ENCODE measurements at places on chromosomes 3 and 15. TPM values are rescaled to one million over a fixed set of nuclear protein-coding genes. Genes with fewer than 3 reads are reported as not detected.

DNA sequence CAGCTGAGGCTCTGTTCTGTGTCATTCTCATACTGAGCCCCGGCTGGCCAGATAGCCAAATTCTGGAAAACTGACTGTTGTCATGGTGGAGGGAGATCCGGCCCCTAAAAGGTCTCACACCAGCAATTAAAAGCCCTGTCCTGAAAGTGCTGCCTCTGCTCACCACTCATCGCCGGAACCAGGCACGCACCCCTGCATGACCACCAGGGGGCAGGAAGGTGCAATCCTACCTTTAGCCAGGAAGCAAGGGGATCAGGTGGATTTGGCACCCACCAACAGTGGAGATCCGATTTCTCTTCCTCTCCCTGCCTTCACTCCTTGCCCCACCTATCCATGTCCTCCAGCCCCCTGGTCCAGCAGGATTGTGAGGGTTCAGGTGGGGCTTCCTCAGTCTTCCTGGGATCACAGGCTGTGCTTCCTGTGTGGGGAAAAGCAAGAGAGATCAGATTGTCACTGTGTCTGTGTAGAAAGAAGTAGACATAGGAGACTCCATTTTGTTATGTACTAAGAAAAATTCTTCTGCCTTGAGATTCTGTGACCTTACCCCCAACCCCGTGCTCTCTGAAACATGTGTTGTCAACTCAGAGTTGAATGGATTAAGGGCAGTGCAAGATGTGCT, 16.1 kb upstream of the CACNA2D2 start:
- DNase-seq: peak; percentile 77

DNA sequence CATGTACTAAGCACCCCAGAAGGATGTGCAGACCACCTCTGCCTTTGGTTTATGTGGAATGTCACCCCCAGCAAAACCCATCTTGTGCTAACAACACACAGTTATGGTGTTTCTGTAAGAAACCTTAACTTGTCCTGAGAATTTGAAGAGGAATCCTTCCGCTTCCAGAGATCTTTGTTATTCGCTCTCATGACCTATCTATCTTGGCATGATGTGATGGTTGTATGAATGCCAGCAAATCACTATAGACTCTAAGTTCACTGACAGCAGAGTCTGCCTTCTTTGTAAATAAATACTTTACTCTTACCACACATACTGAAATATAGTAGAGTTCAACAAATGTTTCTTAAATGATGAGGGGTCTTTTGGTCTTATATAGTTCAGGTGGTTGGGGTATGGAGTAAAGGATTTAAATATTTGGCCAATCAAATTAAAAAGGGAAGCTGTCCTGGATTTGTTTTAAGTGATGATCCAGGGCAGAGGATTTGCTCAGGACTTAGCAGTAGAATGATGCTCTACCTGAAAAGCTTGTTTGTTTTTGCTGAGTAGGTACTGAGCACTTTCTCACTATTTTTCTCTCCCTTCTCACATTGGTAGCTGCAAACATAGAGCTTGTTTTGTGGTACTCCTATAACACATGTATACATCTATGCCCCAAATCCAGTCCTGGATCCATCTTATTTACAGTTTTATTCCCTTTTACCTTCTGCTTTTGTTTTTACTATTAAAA, 27.9 kb upstream of the RTP1 start:
- no peak for DNase-seq

- DNase-seq: no peak
These were observed 10.9 kb upstream of the CD200R1L start for GRCh38 chr3:112857526-112857925.

- DNase-seq: no peak
These were observed 261.4 kb downstream of the GBE1 start for GRCh38 chr3:81500039-81500438.

The GNAT1 gene
- total RNA-seq: not detected

The ADCY5 gene
- 16.8 TPM for total RNA-seq

GRCh38 chr3:9649791-9650521, 651 bp downstream of the MTMR14 start:
- no peak for DNase-seq

The ASB14 gene
- total RNA-seq: not detected

- DNase-seq: no peak
These were observed 65.2 kb upstream of the TRA2B start for GRCh38 chr3:186002884-186003472.

The TNFSF10 gene
- 36.5 TPM for total RNA-seq
